Activated naive CD4-positive, alpha-beta T cell (primary cell): ENCODE measurements at places on chromosomes 1 and 21.

DNA sequence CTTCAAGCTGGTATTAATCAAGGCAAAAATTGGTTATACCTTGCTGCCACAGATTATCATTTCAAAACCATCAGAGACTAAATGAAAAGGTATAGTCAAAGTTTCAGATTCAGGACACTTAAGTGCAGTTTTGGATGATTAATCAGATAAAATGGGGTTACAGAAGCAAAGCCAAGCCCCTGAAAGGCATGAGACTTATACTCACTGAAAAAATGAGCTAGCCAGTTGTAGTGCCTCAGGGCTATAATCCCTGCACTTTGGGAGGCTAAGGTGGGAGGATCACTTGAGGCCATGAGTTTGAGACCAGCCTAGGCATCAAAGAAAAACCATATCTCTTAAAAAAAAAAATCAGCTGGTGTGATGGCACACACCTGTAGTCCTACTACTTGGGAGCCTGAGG, 15.2 kb downstream of the LRRC40 start:
- no peak for DNase-seq

- no peak for DNase-seq
These were observed 23.3 kb downstream of the PAX7 start for GRCh38 chr1:18653916-18654315.

DNA sequence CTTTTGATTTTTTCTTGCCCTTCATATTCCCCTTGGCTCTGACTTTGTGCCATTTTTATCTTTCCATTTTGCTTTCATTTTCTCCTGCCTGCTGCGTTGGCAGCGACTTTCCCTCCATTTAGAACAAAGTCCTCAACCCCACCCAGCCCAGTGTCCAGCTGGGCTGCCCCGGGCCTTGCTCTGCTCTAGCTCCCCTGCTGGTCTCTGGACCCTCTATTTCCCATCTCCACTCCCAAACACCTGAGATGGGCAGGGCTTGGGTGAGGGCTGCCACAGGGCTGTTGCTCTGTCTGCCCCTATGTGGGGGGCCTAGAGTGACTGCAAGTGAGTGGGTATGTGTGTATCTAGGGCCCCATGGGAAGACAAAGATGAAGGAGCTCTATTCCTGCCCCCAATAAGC, 7.3 kb upstream of the ADAM15 start:
- no peak for DNase-seq

DNA sequence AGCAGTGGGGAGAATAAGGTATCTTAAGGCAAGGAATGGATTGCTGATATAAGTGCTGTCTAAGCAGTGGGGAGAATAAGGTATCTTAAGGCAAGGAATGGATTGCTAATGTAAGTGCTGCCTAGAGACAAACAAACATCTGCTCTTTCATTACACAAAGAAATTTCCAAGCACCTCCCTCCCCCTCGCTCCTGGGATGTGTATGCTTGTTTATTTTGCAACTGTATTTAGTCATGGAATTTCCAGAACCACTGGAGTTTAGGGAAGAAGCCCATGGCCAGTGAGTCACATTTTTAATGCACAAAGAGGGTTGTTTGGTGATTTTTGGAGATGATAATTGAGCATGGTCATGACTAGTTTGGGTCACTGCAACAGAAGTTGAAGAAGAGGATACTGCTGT, 21.5 kb downstream of the PDPN start:
- no peak for DNase-seq

- no peak for DNase-seq
These were observed 24.8 kb upstream of the PRDM2 start for GRCh38 chr1:13675151-13675651.

GRCh38 chr1:101738475-101738874, 258.3 kb downstream of the OLFM3 start:
- DNase-seq: no peak

DNA sequence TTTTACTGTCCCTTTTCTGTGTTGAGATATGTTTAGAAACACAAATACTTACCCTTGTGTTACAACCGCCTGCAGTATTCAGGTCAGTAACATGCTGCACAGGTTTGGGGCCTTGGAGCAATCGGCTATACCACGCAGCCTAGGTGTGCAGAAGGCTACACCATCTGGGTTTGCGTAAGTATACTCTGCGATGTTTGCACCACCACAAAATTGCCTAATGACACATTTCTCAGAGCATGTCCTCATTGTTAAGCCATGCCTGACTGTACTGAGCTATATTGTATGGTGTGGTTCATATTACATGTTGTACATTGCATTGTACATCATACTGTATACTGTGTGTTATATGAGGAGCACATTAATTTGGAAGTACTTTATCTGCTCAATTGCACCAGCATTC, 247.4 kb downstream of the RHOU start:
- DNase-seq: no peak

- DNase-seq: no peak
These were observed 38.9 kb downstream of the CCDC18 start for GRCh38 chr1:93219443-93219842.

GRCh38 chr1:175307160-175307559, 114.6 kb upstream of the KIAA0040 start:
- DNase-seq: no peak

DNA sequence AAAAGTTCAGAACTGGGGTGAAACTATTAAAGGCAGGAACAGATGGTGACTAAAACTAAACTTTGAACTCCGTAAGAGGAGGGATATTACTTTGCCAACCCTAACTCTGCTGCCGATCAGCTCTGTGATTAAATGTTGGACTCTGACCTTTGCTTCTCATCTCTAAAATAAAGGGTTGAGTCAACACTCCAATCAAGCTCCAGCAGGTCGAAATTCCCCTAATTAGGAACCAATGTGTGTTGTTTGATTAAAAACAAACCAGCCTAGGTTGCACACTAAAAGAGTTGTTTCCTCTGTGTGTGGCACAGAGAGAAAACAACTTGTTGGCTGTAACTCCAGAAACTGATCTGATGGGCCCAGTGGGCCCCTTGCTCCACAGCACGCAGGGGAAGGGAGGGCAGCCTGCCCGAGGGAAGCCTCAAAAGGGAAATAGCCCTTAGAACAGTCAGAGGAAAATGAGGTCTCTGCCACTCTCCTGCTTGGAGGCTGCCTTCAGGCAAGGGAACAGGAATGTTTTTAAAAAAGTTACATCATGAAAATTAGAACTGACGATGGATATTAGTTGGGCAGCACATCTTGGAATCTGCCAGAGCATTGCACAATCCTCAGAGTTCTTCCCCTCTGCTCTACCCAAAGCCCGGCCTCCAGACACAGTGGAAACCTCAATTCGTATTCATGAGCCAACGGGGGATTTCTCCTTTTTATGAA, 69.3 kb downstream of the KCTD3 start:
- no peak for DNase-seq

DNA sequence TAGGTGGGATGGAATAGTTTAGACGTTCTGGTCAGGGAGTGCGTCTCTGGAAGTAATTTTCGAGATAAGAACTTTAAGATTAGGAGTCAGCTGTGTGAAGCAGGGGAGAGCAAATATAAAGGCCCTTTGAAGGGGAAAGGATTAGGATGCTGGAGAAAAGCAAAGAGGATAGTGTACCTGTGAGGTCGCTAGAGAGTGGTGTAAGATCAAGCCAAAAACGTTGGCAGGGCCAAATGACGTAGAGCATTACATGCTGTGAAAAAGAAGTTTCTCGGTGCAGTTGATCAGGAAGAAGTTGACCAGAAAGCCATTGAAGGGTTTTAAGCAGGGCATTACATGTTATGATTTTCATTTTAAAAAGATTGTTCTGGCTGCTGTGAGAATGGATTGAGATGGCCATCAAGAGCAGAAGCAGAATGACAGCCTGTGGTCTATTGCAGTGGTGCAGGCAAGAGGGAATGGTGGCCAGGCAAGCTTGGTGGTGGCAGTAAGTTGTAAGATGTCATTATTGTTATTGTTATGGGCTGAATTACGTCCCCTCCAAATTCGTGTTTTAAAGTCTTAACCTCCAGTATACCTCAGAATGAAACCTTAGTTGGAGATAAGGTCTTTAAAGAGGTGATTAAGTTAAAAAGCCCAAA, 113.6 kb upstream of the KIF26B start:
- DNase-seq: no peak

- DNase-seq: no peak
These were observed 330.2 kb downstream of the S1PR1 start for GRCh38 chr1:101566883-101567538.
